T-helper 1 cell (primary cell): ENCODE measurements at places on chromosomes 16 and 17.

- DNase-seq: no peak
These were observed 17.4 kb upstream of the ZC3H18 start for GRCh38 chr16:88552815-88553214.

DNA sequence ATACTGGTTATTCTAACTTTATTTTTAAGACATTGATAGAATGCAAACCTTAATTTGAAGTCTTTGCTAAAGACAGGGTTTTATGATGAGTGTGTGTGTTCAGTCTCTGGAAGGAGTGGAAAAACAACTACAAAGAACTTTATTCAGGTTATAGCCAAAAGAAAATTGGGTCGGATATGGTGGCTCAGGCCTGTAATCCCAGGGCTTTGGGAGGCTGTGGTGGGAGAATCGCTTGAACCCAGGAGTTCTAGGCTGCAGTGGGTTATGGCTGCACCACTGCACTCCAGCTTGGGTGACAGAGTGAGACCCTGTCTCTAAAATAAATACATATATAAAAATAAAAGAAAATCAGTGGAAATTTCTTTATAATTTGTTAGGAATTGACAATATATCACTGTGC lies 581.5 kb upstream of the CA10 start:
- no peak for DNase-seq

DNA sequence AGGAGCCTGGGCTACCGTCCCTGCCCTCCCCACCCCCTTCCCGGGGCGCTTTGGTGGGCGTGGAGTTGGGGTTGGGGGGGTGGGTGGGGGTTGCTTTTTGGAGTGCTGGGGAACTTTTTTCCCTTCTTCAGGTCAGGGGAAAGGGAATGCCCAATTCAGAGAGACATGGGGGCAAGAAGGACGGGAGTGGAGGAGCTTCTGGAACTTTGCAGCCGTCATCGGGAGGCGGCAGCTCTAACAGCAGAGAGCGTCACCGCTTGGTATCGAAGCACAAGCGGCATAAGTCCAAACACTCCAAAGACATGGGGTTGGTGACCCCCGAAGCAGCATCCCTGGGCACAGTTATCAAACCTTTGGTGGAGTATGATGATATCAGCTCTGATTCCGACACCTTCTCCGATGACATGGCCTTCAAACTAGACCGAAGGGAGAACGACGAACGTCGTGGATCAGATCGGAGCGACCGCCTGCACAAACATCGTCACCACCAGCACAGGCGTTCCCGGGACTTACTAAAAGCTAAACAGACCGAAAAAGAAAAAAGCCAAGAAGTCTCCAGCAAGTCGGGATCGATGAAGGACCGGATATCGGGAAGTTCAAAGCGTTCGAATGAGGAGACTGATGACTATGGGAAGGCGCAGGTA lies 762 bp downstream of the CDK12 start:
- DNase-seq: peak; percentile 31

DNA sequence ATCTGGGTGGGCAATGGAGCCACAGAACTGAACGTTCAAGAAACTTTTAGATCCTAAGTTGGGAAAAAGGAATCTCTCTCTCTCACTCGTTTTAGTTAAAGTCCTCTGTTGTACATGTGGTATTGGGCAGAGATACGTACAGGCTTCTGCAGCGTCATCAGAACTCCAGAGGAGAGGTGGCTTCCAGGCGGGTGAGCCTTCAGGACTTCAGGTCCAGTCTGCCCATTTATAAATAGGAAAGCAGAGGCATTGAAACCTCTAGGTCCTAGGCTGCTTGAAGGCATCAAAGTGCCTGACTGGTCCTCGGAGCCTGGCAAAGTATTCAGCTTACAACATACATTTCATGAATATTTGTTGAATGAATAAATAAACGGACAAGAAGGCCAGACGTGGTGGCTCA lies 8.1 kb upstream of the TNFRSF13B start:
- DNase-seq: no peak

DNA sequence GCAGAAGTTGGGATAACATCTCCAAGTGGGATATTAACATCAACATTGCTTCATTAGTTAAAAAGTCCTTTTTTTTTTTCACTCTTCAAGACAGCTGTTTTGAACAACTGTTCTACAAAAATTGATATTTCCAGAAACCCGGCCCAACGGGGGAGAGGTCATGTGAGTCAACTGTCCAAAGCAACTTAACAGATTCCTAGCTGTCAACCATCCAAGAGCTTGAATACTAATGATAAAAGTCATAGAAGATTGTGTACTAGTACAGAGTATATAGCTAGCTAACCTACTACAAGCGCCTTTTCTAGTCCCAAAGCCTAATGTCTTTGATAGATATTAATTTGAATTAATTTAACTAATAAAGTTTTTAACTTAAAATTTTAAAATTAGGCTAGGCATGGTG lies 172.0 kb downstream of the CYB561 start:
- DNase-seq: no peak

GRCh38 chr16:3327514-3327913 lies 22.2 kb downstream of the ZNF75A start:
- DNase-seq: no peak

DNA sequence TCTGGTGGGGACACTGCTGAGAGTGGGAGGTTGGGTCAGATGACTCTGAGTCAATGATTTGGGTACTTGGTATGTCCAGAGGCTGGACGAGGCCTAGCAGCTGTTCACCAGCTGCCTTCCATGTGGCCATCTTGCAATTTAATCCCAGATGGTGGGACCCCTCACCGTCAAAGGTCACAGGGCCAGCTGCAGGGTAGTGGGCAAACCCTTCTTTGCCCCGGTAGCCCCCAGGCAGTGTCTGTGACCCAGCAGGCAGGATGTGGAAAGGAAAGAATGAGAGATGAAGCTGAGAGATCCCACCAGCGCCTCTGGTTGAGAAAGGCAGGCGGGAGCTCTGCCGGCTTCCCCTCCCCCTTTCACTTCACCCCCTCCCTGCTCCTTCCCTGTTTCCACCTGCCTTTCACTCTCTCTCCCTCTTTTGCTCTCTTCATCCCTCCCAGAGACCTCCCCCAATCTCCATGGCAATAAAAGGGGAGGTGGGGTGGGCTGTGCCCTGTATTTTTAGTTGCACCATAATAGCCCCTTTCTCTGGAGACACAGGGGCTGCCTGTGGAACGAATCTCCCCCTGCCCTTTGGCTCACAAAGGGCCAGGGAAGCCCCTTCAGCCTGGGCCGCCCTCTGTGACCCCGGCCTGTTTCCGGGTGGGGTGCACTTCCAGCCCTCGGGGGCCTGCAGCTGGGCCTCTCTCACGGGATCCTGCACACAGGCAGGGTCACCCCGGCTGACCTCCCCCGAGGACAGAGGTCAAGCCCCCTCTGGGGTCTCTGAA lies 20.2 kb downstream of the CDK5RAP3 start:
- DNase-seq: no peak

DNA sequence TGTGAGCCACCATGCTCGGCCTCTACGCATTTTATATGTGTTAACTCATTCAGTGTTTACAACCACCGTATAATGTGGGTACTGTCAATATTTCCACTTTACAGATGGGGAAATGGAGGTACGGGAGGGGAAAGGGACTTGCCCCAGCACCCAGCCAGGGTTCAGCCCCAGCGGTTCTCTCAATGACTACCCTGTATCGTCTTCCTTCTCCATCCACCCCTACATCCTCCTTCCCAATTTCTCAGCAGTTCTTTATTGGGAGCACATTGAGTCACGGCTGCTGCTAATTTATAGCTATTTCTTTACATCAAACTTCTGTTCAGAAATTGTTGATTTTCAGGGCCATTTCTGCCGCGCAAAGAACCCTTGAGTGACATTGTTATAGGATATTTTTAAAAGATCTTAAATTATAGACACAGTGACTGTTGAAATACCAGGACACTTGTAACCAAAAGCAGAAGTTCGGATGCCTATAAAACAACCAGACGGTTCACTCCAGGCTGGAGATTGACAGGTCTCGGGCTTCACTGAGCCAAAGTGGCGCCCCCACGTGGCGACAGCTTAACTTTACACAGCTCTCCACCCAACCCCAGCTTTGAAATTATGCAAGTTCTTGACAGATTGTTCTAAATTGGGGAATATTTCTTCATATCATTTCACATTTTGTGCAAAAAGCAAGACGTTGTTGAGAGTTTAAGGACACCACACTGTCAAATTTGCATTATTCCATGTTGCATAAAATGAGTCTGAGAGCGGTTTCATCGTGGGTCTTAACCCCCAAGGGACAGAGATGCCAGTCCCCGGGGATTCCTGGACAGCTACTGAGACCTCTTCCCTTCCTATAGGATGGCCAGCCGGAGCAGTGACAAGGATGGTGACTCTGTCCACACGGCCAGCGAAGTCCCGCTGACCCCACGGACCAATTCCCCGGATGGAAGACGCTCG lies 11.8 kb downstream of the SYT17 start:
- DNase-seq: no peak

DNA sequence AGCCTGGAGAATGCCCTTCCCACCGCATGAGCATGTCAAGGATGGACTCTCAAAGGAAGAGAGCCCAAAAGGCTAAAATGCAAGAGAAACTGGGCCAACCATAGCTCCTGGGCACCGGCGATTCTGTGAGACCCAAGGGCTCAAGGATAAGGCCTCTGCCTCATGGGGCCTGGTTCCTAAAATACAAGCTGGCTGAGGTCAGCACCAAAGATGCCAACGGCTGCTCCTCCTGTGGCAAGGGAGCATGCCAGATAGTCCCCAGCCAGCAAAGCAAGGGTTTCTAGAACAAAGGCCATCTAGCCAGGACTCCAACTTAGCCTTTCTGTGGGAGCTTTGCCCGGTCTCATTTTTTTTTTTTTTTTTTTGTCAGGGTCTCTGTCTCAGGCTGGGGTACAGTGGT lies 20.1 kb downstream of the GPRC5B start:
- DNase-seq: no peak

- no peak for DNase-seq
These were observed 202.4 kb downstream of the AXIN2 start for GRCh38 chr17:65359016-65359415.

GRCh38 chr17:47810200-47810821 lies 11.3 kb downstream of the OSBPL7 start:
- peak; percentile 54 for DNase-seq

DNA sequence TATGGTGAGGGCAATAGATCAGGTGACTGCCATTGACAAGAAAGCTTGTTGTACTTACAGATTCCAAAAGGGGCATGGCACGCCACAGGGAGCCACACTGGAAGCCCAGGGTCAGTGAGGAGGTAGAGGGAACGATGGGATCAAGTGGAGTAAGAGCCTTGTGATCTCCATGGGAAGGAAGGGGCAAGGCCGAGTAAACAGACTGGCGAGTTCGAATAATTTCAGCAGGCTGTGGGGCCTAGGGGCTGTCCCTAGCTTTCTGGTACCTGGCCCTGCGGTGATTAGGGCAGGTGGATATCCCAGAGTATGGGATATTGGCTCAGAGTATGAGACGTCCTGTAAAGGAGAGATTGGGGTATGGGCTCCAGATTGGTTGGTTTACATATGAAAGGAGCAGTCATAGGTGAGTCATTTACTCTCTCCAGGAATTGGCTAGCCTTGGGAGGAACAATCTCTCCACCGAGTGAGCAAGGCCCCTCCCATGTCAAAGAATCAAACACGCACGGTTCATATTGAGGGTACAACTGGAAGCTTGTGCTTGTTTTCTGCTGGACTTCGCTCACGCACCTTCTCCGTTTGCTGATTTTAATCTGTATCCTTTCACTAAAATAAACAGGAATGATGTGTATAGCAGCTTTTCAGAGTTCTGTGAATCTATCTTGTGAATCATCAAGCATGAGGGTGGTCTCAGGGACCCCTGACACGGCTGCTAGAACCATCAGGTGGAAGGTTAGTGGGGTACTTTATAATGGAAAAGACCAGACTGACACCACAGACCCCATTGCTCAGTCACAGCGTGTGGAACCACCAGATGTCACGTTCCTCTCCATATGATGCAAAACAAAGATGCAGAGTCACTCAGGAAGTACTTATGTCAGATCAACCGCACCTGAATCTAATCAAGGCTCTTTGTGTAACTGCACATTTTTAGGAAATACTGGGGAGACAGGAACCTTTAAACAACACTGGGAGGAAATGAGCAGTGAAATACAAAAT lies 27.9 kb downstream of the GABARAPL2 start:
- DNase-seq: no peak

DNA sequence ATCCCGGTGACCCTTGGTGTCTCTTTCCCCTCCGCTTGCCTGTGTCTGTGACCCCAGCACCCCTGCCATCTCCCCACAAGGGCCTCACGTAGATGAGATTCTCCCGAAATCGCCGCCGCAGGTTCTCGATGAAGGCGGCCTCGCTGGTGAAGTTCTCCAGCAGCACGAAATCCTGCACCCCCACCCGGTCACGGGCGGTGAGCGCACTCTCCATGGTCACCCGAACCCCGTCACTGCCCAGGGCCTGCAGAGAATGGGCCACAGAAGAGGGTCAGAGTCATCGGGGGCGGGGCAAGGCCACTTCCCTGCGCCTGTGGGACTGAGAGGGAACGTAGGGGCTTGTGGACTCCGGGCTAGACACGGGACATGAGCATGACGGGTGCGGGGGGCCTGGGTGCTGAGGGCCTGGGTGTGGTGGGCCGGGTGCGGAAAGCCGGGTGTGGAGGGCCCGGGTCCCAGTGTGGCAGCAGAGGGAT lies 8.4 kb downstream of the MYO1C start:
- DNase-seq: no peak

DNA sequence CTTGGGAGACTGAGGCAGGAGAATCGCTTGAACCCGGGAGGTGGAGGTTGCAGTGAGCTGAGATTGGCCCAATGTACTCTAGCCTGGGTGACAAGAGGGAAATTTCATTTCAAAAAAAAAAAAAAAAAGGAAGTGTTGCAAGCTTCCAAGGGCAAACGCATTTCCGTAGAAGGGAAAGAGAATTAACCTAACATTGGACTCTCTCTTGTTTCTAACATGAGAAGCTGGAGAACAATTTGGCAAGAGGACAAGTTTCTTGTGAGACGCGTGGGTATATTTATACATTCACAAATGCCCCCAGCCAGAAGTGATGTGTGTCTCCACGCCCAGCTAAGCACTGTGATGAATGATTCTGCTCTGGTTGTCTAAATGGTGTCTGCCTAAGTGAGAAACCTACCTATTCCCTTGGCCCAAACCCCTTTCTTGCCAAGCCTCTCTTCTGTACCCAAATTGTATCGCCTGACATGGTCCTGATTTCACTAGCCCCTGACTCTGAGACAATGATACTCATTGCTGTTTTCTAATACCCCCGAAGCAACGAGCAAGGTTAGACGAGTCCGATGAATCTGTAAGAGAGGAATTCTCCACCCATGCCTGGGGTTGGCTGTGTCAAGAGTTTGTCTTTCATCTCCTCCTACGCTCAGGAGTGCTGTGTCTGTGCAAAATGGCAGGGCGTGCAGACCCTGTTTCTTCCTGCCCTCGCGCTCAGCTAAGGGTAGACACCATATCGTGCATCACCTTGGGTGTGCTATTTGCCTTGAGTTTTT lies 14.2 kb upstream of the ST6GALNAC2 start:
- DNase-seq: no peak

DNA sequence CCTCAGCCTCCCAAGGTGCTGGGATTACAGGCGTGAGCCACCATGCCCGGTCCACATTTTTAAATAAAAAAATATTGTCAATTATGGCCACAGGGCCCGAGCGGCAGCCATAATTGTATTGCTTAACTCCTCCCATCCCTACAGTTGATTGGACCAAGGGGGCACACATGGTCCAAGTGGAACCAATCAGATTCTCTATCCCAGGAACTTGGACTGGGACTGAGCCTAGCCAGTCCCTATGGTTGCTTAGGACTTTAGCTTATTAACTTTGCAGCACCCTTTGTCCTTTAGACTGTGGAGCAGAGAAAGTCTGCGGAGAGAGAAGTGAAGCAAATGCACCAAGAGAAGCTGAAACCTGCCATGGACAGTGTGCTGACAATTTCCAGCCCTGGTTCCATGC lies 5.5 kb upstream of the RDM1 start:
- DNase-seq: no peak

GRCh38 chr16:65083164-65083857 lies 38.6 kb downstream of the CDH11 start:
- DNase-seq: no peak
